ENCODE measurements at places on chromosomes 16 and 17.

DNA sequence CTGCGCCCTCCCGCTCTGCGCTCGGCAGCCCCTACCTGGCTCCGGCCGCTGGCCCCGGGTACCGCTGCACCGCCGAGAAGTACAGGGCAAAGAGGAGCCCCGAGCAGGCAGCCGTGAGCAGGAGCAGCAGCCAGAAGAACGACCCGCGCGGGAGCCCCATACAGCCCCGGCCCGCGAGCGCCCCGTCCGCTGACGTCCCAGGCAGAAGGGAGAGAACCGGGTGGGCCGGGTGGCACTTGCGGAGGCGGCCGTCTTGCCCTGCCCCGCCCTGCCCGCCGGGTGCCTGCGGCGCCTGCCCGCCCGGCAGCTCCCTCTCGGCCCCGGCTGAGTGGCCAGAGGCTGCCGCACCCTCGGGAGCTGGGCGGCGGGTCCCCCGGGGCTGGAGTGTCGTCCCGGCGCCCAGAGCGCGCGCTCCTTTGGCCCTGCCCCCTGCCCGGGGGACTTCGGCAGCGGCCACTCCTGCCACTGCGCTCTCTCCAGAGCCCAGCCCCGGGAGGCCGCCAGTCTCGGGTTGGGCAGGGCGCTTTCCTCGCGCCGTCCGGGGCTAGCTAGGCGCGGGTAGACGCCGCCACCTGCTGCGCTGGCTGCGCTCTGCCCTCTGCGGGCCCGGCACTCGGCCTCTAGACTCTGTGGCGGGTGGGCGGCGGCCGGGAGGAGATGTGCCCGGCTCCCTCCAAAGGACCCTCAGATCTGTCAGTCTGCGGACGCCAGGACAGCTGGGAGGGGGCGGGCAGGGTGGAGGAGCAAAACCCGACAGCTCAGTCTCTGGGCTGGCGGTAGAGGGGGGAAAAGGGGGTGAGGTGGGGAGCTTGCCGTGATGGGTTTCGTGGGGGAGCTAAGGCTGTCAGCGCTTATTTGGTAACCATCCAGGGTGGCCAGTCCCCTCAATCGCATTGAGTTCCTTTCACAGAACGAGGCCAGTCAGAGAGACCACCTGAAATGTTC lies at the start of gene ST6GALNAC2:
Gene ST6GALNAC2, minus strand, starts transcription at position 212 of the 945 bp plus-strand sequence. Its CDS starts 52 bp downstream, at position 160.
- peak; percentile 84 for DNase-seq

DNA sequence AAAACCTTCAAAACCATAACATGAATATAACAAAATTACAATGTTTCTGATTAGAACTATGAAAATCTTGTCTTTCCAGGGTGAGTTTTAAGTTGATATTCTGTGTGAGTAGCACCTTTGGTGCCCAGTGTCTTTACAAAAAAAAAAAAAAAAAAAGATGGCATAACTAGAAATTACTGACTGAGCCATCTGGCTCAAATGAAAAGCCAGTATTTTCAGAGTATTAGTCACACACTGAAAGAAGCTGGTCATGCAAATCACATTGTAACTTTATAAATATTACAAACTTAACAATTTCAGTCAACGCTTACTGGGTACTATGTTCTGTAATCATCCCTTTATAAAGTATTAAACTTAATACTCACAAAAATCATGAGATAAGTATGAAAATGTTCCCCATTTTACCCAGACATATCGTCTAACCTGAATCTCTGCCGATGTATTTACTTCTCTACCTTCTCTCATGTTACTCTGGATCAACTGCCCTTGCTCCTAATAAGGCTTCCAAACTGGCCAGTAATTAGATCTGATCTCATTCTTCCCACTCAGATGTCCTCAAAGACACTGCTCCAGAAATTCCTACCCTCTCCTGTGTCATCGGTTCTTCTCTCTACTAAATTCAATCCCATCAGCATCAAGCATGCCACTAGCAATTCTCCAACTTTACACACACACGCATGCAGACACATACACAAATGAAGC lies 25.4 kb downstream of the UBE2G1 start:
- no peak for DNase-seq

- no peak for DNase-seq
These were observed 486 bp downstream of the ZNF785 start for GRCh38 chr16:30585022-30585399.

GRCh38 chr17:73900516-73900915 lies 256.3 kb upstream of the SDK2 start:
- DNase-seq: no peak

- no peak for DNase-seq
These were observed 165.8 kb downstream of the CHD9 start for GRCh38 chr16:53220585-53220984.

GRCh38 chr16:28011971-28012445 lies 51.5 kb downstream of the GSG1L start:
- no peak for DNase-seq

DNA sequence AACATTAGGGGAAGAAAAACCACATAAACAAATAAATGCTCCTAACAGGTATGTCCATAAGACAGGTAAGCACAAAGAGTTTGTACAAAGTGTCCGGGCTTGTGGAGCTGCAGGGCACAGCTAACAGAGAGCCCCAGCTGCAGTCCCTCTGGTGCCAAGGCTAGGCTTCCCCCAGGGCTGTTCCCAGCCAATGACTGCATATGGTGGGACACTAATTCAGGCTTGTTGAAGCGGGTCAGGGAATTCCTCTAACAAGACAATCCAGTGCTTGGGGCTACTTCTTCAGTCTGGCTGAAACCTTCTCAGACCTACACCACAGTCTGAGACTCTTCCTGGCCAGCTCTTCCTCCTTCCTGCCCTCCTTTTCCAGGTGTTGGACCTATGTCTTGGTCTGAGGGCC lies 51.7 kb upstream of the ALDH3A1 start:
- no peak for DNase-seq

- DNase-seq: no peak
These were observed 44.1 kb upstream of the RBFOX3 start for GRCh38 chr17:79654960-79655382.

- peak; percentile 94 for DNase-seq
These were observed 15.2 kb downstream of the GALK1 start for GRCh38 chr17:75749545-75750389.

DNA sequence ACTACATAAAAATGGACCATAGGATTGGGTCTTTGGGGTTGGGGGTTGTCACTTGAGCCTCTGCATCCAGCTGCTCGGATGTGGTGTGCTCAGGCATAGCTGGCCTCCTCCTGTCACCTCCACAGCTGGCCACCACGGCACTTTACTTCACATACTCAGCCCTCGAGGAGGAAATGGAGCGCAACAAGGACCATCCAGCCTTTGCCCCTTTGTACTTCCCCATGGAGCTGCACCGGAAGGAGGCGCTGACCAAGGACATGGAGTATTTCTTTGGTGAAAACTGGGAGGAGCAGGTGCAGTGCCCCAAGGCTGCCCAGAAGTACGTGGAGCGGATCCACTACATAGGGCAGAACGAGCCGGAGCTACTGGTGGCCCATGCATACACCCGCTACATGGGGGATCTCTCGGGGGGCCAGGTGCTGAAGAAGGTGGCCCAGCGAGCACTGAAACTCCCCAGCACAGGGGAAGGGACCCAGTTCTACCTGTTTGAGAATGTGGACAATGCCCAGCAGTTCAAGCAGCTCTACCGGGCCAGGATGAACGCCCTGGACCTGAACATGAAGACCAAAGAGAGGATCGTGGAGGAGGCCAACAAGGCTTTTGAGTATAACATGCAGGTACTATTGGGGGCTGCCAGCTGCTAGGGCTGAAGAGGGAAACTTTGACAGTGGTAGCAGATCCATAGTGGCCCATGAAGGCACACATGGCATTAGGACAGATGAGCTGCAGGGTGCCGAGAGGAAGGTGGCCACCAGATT lies 30.8 kb downstream of the CDIP1 start:
- no peak for DNase-seq

GRCh38 chr17:81635973-81636504 lies 873 bp downstream of the NPLOC4 start:
- no peak for DNase-seq

- no peak for DNase-seq
These were observed 5.8 kb downstream of the TMEM92 start for GRCh38 chr17:50280068-50280467.

GRCh38 chr17:27872776-27873175 lies 20.4 kb downstream of the LYRM9 start:
- DNase-seq: no peak
